ENCODE measurements at places on chromosomes 3 and 15.

DNA sequence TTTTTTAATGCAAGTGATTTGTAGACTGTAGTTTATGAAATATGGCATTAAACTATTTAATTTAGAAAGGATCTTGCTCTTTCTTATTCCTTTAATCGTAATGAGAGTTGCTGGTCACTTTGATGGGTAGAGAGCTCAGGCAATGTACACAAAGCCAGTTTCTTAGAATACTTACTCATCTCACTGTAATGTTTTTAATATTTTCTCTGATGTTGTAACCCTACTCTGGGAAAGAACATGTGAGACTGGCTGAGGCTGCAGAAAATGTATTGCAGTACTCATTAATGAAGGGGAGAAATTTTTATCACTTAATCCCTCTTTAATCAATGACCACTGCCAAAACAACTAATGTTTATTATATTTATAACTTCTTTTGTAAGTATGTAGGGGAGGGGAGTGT is 479.4 kb upstream of the KCNMB2 start:
- DNase-seq = no peak

DNA sequence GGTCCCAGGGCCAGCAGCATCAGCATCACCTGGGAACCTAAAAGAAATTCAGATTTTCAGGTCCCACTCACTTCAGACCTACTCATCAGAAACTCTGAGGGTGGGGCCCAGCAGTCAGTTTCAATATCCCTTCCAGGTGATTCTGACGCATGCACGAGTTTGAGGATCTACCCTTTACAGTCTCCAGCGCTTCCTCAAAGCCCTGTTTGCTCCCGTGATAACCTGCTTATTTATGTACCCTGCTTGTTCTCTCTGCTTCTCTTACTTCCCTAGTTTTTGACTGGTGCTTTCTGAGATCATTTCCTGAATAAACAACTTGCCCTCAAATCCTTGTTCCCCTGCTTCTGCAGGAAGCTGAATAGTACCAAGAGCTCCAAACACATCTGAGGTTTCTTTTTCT is 245.3 kb downstream of the ZNF621 start:
- DNase-seq = no peak

GRCh38 chr3:28989646-28990089 is 291.2 kb upstream of the RBMS3 start:
- no peak for DNase-seq

- DNase-seq = no peak
These were observed 89.7 kb upstream of the XCR1 start for GRCh38 chr3:46116996-46117395.

- DNase-seq = no peak
These were observed 486.3 kb upstream of the PROK2 start for GRCh38 chr3:72271216-72271615.

- no peak for DNase-seq
These were observed 44.6 kb downstream of the BDH1 start for GRCh38 chr3:197511130-197511529.

- DNase-seq = no peak
These were observed 59.4 kb downstream of the CDC25A start for GRCh38 chr3:48128774-48129173.

DNA sequence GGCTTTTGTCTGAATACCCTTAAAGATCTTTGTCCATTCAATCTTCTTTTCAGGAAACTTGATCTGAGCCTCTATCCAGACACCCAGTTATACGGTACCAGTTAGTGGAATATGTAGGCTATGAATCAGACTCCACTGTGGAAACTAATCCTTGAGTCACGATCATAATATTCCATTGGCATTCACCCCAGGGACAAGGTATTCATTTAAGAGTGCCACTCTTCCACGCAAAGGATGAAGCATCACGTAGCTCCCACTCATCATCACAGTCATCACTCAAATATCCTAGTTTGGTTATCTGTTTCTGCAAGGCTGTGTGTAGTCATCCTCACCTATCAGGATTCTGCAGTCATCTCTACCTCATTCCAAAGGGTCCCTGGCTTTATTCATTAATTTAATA is 85.6 kb downstream of the NEDD4 start:
- DNase-seq = no peak

All from heart left ventricle (tissue), 16 donors.